Cortex of kidney (tissue), 1 donor: ENCODE measurements at places on chromosomes 4 and X.

DNA sequence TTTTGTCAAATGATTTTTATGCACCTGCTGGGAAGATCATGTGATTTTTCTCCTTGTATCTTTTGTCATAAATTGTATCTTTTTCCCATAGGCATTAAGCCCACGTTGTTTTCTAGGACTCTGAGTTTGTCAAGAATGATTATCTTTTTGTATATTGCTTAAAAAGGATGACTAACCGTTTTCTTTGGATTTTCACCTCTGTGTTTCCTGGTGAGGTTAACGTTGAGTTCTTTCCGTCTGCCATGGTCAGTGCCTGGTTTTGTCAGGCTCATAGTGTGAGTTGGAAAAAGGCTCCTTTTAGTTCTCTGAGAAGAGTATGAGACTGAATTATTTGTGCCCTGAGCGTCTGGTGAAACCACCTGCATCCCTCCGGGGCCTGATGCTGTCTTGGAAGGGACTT is 21.9 kb downstream of the PCGF3 start:
- DNase-seq = no peak

DNA sequence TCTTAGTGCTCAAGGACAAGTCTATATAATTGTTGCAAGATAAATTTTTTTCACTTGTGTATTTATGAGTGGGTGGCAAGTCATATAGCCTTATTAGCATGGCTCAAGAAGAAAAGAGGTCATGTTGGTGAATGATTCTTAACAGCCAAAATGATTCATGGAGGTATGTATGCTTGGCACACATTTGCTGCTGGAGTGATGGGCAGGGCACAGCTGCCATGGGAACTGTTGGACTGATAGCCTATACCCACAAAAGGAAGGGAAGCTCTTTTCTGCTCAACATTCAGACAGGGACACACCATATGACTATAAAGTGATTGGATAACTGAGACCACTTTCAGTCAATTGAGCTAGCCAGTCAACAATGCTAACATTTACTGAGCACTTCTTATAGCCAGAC is 46.8 kb upstream of the PITX2 start:
- DNase-seq = no peak

- DNase-seq = no peak
Measured at GRCh38 chr4:172055046-172055445, 241.8 kb downstream of the GALNTL6 start.

- DNase-seq = no peak
Measured at GRCh38 chr4:88706574-88706973, 8.9 kb upstream of the NAP1L5 start.
